ENCODE measurements at places on chromosomes 7 and 10.

- no peak for DNase-seq
These were observed 134.7 kb upstream of the RHOBTB1 start for GRCh38 chr10:61078542-61079275.

DNA sequence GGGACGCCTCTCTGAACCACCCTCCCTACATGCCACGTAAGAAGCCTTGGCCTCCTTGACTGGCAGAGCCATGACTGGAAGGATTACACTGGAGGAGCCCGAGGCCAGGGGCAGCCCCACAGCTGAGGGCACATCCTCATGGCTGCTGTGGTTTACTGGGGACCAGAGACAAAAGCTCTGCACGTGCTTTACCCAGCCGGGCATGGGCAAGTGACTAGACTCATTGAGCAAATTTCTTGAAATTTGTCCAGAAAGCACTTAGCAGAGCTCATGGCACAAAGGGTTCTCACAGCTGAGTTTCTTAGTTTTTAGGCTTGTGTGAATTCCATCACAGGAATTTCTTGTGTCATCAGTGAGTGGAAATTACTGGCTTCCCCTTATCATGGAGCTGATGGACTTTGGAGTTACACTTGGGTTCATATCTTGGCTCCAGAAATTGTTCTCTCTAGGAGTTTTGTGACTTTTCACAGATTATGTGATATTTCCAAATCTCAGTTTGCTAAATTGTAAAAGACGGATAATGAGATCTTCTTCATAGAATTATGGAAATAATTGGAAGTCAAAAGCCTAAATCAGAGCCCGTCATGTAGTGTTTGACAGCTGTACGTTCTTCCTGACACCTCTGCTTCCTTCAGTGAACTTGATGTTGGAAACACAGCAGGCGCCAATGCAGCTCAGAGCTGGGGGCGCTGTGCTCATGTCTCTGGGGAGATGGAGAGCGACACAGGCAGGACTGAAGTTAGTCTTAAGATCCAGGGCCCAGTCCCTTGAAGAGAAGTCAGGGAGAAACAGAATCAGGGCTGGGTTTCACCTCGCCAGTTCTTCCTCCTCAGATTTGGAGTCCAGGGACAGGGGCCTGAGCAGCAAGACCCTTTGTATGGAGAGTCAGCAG is 47.7 kb upstream of the MGAM2 start:
- no peak for DNase-seq

GRCh38 chr7:43306404-43306803 is 194.0 kb downstream of the HECW1 start:
- DNase-seq: no peak

- DNase-seq: no peak
These were observed 121.5 kb downstream of the PKD1L1 start for GRCh38 chr7:47826754-47827153.

DNA sequence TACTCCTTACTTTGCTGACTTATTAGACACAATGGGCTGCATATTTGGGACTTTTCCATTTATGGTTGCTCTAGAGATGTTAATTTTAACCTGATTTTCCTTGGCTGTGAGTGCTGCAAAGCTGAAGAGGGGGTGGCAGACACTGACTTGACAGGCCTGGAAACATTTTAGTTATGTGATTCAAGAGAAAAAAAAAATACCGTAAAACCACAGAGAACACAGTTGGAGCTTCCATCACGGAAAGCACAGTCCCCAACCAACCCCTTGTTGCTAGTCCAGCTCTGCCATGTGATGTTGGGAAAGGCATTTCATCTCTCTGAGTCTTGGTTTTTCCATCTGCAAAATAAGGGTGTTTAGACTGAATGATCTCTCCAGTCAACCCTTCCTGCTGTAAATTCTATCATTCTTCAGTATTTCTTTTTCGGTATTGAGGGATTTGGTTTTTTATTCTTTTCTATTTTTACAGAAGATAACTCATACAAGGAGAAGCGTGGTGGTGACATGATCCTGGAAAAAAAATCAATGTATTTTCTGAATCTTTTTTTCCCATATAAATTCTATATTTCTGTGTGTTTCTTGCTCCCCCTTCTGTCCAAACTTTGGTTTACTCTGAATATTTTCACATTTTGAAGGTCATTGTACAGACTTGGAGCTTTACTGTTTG is 246.1 kb downstream of the REEP3 start:
- DNase-seq: peak; percentile 46

DNA sequence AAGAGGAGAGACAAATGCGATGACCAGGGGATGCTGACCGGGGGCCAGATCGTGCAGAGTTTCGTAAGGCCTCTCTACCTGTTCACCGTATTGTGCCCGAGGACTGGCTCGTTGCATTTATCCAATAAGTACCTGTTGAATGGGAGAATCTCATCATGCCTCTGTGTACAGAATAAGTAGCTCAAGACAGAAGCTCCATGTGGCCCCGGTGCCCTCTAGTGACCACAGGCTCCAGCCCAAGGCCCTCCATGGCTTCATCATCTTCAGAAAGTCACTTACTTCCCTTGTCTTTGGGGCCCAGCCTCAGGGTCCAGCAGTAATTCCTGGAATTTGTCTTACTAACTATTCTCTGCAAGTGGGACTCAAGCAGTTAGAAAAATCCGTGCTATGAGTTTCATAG is 151.0 kb downstream of the CHN2 start:
- no peak for DNase-seq

DNA sequence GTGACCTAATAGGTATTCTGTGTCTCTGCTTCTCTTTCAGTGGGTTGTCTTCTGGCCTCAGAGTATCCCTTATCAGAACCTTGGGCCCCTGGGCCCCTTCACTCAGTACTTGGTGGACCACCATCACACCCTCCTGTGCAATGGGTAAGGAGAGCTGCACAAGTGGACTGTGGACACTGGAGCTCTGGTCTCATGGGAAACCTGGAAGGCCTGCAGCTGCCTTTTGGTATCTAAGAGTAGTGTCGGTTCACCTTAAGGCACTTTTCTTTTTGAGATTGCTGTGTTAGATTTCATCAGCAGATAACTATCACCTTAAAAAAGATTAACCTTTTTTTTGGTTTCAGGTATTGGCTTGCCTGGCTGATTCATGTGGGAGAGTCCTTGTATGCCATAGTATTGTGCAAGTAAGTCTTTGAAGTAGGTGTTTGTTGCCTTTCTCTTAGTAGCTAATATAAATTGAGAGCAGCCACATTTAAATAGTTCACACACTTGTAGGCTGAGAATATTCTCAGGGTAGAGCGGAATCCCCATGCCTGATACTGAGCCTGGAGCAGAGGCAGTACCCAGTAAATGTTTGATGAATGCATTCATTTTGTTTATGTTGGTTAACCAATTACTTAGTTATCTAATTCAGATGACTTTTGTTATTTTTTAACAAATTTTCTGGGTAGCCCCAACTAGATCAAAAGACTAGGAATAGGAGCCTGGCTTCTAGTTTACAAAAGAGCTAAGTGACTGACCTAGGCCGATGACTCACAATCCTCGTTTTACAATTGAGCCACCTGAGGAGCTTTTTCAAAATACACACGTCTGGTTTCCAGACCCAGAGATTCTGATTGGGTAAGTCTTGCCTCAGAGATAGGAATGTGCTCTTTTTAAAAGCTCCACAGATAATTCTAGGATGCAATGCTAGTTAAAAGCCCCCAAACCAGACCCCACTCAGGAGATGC is 3.6 kb downstream of the TMEM254 start:
- DNase-seq: no peak

- DNase-seq: no peak
These were observed 77.6 kb downstream of the RALA start for GRCh38 chr7:39700932-39701331.

GRCh38 chr7:47715631-47716068 is 133.7 kb upstream of the TNS3 start:
- DNase-seq: no peak

DNA sequence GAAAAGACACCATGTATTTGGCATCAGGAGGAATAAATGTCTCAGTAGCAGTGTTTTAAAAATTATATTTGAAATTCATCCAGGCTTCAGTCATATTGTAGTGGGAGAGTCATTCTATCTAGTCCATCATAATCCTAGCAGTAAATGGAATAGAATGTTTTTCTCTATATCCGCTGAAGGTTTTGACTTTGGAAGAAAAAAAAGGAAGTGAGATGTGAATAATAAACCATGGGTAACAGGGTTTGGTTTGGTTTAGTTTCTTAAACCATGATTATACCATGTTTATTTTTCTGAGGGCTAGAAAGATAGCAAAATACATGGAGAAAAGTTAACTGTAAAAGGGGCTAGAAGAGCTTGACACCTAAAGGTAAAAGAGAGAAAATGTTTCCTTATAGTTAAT is 16.4 kb upstream of the BPGM start:
- DNase-seq: no peak

DNA sequence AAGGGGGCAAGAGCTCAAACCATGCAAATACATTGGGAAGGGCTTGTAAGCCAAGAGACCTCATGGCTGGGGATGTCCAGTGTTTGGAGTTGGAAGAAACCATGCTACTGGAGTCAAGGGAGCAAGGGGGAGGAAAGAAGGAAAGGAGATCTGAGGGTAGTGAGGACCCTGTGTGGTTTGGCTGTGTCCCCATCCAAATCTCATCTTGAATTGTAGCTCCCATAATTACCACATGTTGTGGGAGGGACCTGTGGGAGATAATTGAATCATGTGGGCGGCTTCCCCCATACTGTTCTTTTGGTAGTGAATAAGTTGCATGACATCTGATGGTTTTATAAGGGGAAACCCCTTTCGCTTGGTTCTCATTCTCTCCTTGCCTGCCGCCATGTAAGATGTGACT is 56.5 kb upstream of the ADRB1 start:
- DNase-seq: no peak

DNA sequence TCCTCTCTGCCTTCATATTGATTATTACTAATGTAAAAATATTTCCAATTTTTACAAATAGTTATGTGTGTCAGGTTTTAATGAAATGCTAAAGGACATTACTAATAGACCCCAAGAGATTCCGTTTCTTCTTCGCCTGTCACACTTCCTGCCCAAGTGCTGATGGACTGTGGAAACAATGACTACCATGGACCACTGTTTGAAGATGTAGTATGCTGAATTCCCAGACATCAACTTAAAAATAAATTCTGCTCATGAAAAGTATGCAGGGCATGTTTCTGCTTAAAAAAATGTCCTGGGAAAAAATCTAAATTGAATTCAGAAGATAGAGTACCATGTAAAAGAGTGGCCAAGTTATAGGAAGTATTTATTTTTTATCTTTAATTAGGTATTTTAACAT is 52.1 kb downstream of the ST7 start:
- DNase-seq: no peak

- no peak for DNase-seq
These were observed 143.0 kb downstream of the PRPF18 start for GRCh38 chr10:13729586-13730305.

DNA sequence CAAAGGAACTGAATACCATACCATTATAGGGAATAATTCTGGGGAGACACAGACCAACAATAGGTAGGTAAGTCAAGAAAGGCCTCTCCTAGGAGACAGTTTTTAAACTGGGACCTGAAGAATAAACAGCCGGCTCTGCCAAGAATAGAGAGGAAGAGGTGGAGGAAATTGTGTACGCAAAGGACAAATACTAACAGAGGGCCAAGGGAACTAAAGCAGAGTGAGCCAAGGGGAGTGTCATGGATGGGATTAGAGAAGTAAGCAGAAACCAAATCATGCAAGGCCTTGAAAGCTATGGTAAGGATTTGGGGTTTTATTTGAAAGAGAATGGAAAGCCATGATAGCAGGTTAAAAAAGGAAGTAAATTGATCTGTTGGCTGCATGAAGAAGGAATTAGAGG is 18.1 kb upstream of the ITGB8 start:
- DNase-seq: no peak

GRCh38 chr7:133359449-133359848 is 106.6 kb downstream of the EXOC4 start:
- DNase-seq: no peak

- no peak for DNase-seq
These were observed 60.1 kb upstream of the CAPZA2 start for GRCh38 chr7:116802144-116802745.

- no peak for DNase-seq
These were observed 91.1 kb downstream of the CH25H start for GRCh38 chr10:89115876-89116627.

DNA sequence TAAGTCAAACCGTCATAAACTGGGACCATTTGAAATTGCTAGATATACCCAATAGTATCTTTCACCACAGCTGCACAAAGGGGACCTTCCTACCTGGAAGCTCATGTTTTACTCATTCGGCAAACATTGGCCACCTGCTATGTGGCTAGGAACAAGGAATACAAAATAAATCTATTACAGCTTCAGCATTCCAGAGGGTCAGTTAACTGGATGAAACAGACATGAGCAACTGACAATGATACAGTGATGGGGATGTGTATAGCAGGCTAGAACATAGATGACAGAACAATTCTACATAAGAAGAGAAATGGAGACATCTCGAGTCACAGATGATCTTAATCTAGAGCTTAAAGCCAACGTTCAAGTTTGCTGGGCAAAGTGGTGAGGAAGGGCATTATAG is 3.1 kb upstream of the SMURF1 start:
- no peak for DNase-seq

- DNase-seq: no peak
These were observed 51.1 kb upstream of the MEOX2 start for GRCh38 chr7:15737601-15738000.

DNA sequence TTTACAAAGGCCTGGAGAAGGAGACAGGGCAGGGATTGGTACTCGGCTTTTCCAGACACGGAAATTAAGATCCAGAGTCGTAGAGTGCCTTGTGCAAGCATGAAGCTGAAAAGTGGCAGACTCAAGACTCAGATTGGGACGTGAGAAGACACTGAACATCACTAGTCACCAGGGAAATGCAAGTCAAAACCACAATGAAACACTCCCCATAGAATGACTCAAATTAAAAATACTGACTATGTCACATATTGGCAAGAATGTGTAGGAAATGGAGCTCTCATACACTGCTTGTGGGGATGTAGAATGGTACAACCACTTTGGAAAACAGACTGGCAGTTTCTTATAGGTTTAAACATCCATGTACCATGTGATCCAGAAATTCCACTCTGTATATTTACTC is 472.0 kb downstream of the RPS24 start:
- no peak for DNase-seq

DNA sequence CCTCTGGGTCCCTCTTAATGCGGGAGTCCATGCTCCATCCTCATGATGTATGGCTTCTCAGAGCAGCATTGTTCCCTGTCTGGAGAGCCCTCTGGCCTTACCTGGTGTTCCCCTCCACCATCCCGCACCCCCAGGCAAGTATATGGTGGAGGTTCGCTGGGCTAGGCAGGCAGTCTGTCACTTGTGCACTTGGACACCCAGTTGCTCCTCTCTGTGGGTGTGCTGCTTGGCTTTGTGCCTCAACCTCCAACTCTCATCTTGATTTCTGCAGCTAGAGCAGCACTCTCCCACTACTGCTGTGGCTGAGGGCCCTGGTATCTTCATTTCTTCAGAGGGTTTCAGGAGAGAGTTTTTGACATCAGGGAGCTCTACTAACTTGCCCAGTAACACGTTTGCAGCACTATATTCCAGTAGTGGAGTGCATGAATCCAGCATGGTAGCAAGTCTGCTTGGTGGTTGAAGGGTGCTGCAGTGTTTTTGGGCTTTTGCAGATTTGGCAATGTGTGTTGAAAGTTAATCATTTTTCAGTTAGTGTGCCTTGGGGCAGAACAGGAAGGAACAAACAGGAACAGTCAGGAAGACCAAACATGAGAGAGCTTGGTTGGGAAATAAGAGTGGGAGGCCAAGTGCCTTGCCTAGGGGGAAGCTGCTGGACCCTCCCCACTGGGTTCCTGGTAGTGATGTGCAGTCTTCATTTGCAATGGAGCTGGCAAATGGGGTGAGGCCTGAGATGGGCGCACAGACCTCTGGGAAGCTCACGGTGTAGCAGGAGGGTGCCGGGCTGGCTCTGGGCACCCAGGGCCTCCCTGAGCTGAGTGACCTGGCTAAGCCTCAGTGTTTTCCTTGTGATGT is 37.4 kb downstream of the TSPAN14 start:
- DNase-seq: no peak

GRCh38 chr7:37442268-37442667 is 6.4 kb downstream of the ELMO1 start:
- no peak for DNase-seq
